ENCODE measurements at places on chromosomes 11 and 22.

- DNase-seq = no peak
These were observed 112.1 kb downstream of the PAX6 start for GRCh38 chr11:31699066-31699465.

DNA sequence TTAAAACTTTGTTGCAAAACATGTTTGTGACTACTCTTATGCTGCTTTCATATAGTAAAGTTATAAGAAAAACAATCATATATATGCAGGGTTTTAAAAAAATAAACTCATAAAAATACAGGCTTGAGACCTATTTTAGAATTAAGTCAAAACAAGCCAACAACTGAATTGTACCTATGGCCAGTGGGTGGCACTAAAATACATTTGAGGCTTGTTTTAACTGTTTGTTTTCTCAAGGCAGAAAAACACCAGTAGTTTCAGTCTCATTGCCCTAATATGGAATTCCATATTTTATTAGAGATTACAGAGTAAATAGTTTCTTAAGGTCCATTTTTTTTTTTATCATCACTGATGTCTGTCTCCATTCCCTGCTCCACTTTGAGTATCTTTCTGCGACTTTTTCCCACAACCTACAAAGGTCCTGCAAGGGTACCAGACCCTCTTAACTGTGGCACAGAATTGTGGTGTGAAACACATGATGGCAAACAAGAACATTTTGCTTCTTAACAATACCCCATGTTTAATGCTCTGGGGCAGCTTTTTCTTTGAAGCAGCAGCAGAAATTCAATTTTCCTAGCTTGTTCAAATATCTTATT, 8.5 kb upstream of the CCDC89 start:
- DNase-seq = no peak

- DNase-seq = no peak
These were observed 11.8 kb downstream of the LRP5 start for GRCh38 chr11:68324241-68324640.

DNA sequence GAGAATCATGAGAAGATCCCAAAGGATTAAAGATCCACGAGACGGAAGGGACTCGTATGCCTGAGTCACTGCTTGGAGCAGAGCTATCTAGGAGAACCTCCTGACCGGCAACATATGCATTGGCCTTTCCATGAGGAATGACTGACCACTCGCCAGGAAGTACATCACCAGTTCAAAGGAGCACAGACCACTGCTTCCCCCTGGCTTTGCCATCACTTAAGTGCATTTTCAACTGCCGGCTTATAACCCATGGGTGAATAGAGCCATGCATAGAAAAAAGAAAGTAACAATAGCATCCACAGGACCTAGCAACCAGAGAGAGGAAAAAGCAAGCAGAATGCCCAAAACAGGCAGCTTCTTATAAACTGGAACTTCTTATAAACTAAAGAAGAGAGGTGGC, 98.3 kb upstream of the ZC3H12C start:
- no peak for DNase-seq

DNA sequence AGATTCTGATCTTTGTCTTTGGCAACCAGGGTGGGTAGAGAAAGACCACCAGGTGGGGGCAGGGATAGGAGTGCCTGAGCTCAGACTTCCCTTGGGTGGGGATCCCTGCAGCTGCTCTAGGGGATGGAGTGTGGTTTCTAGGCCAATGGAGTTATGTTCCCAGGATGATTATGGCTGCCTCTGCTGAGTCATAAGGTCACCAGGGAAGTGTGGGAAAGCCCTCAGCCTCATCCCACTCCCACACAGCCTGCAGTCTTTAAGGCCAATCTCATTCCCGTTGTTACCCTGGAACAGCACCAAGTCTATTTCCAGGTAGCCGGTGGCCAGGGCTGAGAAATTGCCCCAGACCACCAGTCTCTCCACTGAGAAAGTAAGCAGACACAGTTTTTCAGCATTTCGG, 2269.3 kb upstream of the RAG2 start:
- DNase-seq = no peak

DNA sequence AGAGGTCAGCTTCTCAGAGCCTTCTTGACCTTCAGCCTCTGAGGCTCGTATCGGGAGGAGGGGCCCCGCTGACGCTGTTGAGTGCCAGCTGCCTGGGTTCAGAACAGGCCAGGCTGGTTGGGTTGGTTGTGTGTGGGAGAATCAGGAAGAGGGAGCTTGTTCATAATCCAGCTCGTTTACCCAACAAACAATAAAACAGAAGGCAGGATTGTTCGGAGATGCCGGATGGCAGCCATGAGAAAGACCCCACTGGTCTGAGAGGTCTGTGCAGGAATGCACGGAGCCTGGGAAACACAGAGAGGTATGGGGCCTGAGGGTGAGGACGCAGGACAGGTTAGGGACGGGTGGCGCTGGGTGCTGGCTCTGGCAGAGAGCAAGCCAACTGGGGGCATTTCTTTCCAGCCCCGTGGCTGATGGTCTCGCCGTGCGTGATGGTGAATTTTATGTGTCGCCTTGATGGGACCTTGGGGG, 31.6 kb upstream of the SHANK2 start:
- DNase-seq = no peak

DNA sequence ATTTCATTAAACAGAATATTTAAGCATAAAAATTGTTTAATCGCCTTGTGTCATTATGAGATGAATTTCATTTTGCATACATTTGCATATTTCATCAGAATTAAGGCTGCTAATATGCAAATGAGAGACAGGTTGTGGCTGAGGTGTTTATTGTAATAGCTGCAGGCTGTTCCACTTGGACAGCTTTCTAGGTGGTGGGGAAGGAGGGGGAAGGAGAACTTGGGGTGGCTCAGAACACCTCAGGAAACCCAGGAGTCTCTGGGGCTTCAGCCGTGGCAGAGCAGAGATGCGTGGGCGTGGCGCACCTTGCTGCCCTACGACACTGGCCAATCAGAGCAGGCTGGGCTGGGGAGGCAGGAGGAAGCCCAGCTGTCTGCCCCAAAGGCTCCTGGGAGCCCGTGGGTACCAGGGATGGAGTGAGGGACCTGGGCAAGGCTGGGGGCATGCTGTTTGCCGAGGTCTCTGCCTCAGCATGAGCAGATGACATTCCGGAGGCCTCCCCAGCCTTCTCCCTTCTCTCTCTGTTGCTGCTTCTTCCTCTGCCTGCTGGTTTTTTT, 542.9 kb downstream of the MN1 start:
- DNase-seq = no peak

DNA sequence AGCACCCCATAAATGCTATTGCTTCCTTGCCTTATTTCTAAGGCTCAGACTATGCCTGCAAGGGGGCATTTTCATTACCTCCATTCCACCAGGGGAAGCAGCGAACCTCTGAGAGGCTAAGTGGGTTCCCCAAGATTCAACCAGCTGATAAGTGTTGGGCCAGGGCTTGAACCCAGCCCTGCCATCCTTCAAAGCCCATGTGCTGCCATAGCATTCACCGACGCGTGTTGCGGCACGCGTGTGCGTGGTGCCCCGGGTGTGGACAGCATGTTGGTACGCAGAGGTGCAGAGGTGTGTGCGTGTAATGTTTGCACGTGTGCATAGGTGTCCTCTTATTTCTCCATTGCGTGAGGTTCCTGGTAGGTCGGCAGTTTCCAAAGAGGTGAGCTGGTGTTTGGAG, 66.0 kb upstream of the PPARA start:
- DNase-seq = no peak
